ENCODE measurements at places on chromosomes 3 and 15.

DNA sequence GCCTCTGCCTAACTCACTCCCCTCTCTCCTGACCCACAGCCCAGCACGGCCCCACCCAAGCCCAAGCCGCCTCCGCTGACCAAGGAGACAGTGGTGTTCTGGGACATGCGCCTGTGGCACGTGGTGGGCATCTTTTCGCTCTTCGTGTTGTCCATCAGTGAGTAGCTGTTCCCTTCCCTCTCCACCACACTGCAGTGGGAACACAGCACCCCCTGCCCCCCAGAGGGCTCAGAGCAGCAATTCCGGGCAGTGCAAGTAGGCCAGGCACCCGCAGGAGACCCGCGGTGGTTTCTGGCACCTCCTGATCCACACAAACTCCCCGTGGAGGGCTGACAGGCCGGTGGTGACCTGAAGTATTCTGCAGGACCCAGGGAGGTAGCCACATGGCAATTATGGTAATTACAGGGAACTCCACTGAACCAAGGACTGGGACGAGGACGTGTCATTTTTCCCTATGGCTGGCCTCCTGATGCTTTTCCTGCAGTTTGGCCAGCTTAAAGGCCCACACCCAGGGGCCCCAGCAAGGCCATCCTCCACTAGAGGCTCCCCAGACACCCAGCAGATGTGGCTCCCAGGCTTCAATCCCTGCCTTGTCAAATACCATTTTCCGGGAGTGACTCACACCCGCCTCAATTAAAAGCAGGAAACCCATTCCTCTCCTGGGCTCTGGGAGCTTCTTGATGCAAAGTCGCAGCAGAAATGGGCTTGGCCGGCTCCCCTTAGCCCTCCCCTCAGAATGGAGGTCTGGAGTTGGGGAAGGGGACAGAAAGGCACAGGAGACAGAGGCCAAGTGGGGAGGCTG is 4.8 kb downstream of the TMIE start:
- DNase-seq = no peak

DNA sequence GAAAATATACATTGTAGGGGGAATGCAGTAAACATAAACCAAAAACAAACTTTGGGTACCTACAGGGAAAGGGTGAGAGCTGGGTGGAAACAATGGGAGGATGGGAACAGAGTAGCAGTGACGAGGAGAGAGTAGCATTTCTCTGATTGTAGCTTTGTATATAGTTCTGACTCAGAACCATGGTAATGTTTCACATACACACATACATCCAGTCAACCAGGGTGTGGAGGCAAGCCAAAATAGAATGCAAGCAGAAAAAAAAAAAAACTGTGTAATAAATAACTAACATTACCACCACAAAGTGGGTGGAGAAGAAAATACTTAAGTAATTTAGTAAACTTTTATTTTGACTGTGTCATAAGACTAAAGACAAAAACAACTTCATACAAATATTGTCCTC is 27.2 kb downstream of the BCL2A1 start:
- no peak for DNase-seq

DNA sequence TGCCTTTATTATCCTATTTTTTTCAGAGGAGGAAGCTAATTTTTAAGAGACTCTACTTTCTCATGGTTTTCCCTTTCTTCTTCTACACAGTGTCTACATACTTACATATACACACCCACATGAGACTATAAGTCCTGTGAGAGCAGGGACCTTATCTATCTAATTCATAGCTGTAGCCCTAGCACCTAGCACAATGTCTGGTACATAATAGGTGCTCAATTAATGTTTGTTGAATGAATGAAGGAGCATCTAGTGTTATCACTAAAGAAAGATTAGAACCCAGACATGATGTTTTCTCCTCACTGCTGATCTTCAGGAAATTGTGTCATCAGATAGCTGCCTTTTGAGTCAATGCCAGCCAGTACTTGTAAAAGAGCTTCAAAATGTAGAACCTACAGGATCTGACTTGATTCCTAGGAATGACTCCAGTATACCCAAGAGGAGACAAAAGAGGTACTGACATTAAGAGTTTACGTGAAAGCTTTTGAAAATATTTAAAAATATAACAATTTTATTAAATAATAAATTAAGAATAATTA is 2.5 kb downstream of the SCG5 start:
- no peak for DNase-seq

DNA sequence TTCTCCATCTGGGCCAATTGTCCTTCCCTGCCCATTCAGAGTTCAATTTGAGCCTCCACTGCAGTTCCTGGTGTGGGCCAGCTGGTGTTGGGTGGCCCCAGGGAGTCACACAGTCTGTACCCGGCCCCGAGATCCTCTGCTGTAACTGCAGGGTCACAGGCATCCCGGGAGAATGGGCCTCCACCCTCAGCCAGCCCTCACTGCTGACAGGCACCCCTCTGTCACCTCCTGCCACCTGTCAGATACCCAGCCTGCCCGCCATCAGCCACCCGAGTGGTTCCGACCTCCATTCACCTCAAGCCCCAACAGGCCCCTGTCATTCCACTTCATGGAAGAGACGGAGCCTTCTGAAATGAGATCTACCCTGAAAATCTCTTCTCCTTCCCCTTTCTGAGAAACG is 73.2 kb downstream of the ST8SIA2 start:
- DNase-seq = no peak

DNA sequence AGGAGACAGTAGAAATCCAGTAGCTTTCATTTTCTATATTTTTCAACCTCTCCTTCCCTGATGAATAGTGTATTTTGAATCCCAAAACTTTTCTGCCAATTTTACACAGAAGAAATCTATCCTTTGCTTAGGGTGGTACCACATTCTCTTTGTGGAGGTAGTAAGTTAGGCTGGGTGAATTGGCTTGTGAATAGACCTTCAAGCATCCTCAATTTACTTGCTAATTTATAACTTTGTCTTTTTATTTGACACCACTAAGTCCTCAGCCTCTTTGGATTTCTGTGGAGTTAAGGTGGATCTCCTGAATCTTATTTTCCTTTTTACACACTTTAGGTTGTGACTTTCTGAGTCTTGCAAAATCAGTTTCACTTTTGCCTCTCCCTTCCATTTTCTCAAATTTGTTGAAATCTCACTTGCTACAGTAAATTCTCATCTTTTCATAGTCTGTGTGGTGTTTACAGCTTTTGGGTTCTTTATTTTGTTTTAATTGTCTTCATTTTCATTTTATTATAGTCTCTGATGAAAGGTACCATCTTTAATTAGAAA is 5.7 kb upstream of the PLSCR1 start:
- DNase-seq = no peak

GRCh38 chr3:9327578-9327977 is 35.3 kb upstream of the THUMPD3 start:
- DNase-seq = no peak

GRCh38 chr15:92162657-92163056 is 231.0 kb upstream of the ST8SIA2 start:
- DNase-seq = no peak

DNA sequence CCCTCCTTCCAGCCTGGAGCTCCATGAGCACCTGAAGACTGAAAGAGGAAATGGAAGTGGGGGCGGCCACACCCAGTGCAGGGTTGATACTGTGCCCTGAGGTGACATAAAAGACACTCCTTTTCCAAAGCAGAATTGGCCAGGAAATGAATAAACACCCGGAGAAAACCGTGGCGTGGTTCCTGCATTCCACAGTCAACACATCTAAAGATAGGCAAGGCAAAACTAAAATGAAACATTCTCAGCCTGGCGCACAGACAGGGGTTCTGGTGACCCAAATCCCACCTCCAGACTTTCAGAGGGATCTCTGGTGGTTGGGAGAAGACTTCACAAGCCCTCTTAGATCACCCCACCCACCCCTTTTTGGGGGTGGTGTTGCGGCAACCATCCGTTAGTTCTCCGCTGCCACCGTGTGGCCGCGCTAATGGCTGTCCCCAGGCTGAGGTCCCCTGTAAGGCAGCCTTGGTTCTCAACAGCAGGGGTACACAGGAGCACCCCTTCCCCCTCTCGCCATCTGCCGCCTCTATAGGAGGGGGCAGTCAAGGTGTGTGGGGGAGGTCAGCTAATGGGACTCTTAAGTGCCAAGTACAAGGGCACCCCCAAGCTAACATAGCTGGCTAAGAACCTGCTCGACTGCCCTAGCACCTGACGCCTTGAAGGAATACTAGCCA is 2.5 kb upstream of the MST1R start:
- peak; percentile 16 for DNase-seq

Data from stimulated activated CD4-positive, alpha-beta T cell treated with anti-CD3 and anti-CD28 coated beads, Interleukin-1b, Interleukin-23, amount 100 ng/mL, for 24 hours (primary cell).